Vagina (tissue), 2 donors: ENCODE measurements at places on chromosomes 7 and 10. TPM values are rescaled to one million over a fixed set of nuclear protein-coding genes. Genes with fewer than 3 reads are reported as not detected.

DNA sequence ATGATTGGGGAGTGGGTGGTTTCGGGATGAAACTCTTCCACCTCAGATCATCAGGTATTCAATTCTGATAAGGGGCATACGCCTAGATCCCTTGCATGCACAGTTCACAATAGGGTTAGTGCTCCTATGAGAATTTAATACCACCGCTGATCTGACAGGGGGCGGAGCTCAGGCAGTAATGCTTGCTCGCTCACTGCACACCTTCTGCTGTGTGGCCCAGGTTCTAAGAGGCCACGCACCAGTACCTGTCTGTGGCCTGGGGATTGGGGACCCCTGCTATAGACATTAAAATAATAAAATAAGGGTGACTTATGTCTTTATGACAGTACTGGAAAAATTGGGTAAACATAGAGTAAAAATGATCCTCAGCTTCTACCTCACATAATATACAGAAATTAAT is 66.1 kb downstream of the SAMD9 start:
- no peak for DNase-seq

DNA sequence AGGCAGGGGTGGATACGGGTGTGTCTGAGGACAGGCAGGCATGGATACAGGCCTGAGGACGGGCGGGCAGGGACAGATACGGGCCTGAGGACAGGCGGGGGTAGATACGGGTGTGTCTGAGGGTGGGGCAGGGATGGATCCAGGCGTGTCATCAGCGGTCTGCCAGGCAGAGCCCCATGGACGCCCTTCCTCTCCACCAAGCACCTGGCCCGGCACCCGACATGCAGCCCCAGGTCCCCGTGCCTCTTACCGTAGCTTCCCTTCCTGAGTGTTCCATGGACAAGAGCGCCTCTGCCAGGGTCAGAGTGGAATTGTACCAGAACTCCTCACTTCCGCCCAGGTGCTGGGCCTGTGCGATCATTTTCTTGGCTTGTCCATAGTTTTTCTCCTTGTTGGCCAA is 74.6 kb upstream of the NKX6-2 start:
- no peak for DNase-seq

DNA sequence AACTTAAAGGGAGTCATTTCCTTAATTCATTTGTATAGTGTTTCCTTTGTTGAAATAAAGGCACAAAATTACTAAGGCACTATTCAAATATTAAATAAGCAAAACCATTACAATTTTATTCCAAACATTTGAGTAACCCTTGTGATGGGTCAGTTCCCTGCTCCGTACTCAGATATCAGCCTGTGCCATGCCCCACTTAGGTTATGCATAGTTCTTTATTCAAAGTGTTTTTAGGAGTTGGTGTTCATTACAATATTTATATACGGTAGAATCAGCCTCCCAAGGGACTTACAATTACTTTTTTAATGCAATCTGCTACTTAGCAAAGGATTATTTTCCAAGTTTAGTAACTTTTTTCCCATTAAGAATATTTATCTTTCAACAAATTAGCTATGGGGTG is 119.3 kb upstream of the SEMA3D start:
- no peak for DNase-seq

DNA sequence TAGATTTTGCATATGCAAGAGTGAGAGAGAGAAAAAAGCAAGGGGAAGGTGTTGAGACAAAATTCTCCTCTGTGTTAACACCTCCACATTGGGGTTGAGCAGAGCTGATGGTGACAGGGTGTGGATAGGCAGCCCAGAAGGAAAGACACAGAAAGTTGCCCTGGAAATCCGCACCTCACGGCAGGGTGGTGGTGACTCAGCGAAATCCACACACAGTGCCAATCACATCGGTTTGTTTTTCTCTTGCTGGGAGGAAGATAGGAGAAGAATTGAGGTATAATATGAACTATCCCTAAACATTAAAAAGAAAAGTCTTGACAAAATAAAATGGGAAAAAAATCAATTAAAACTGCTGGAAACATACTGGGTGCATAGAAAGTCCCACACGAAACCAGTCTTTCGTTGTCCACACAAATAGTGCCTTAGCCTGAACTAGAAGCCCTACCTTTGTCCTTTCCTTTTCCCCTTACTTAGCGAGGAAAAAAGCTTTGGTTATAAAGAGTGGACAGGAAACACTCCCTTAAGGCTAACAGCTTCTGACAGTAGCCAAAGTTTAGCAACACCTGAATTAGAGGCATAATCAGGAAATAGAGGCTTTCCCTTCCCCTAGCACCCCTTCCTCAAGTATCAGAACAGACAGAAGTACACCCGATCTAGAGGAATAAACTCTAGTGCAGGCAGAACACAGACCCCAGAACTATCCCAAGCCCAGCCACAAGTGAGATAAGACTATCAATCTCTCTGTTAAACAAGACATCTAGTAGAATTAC is 39.2 kb upstream of the DNAJC1 start:
- DNase-seq: no peak

GRCh38 chr7:115731796-115732471 is 298.6 kb downstream of the TFEC start:
- no peak for DNase-seq

- DNase-seq: no peak
Observed at GRCh38 chr7:29500719-29501118, 62.9 kb upstream of the PRR15 start.

- DNase-seq: no peak
Observed at GRCh38 chr7:71477441-71477840, 345.5 kb downstream of the GALNT17 start.

- no peak for DNase-seq
Observed at GRCh38 chr7:142854372-142855113, at the start of gene EPHB6. Gene EPHB6, plus strand, starts transcription at chr7:142855076. Its CDS starts 8,152 bp downstream, at chr7:142863228.

DNA sequence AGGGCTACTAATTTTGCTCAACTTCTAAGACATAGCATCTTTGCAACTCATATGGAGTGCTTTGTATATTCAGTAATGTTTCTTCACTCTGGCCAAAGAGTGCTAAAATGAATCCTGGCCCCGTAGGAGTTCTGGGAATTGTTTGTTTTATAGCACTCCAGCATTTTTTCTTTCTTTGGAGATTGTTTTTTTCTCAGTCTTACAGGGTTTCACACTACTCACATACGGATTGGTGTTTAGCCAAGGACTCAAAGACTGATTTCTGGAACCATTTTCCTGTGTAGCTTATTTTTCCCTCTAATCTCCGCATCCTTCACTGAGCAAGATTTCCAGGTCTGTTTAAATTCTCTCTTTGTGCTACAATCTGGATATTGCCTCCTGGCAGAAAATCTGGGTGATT is 6.4 kb downstream of the TAS2R41 start:
- no peak for DNase-seq

GRCh38 chr7:10802526-10802925 is 171.1 kb upstream of the PHF14 start:
- no peak for DNase-seq

- DNase-seq: no peak
Observed at GRCh38 chr10:61503051-61503450, 49.9 kb upstream of the TMEM26 start.

- DNase-seq: no peak
Observed at GRCh38 chr10:107894516-107894915, 730.0 kb upstream of the SORCS1 start.

GRCh38 chr7:116356979-116357378 is 142.6 kb upstream of the CAV2 start:
- DNase-seq: no peak

DNA sequence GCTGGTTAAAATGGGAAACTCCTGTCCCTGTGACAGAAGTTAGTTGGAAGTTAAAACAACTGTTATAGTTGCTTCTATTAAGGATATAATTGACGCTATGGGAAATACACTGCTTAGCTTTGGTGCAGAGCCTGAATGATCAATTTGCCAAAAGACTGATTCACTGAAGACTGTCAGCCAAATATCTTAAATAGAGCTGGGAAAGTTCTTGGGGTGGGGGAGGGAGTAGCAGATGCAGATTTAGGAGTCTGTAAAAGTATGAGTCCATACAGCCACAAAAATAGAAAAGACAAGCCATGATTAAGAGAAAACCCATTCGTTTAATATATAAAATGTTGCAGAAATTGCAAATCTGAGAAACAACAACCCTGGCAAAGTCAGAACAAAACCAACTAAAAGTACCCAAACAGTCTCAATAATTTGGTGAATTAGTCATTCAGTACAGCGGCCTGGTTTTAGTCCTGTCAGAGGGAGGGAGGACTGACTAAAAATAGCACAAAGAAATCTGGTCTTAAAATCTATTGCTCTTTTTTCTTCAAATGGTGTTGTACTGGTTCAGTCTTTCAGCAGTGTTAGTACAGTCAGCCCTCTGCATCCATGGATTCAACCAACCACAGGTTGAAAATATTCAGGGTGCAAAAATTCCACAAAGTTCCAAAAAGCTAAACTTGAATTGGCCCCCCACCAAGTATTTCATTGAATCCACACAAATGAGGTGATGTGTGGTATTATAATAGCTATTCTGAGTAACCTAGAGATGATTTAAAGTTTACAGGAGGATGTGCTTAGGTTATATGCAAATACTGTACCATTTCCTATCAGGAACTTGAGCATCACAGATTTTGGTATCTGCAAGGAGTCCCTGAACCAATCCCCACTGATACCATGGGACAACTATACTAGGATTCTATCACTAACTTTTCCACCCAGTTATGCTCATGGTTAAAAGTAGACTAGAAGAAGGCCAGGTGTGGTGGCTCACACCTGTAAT is 30.0 kb downstream of the STK17A start:
- no peak for DNase-seq

DNA sequence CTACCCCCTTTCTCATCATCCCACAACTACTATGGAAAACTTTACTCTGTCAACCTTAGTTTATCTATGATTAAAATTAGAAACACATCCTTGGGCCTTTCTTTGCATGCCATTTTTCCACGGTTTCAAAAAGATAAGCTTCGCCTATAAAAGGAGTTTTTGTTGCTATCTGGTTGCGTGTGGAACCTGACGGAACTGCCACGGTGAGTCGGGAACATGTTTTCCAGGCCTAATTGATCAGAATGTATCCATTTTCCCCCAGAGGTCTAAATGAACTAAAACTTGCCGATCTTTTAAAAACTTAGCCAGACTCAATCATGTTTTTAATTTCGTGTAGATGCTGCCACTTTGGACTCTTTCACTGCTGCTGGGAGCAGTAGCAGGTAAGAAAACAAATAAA is at the start of gene PNLIP:
TSS of gene PNLIP (plus strand) at position 176 of the 400 bp plus-strand sequence. CDS start at position 338, 162 bp downstream.
- DNase-seq: no peak

DNA sequence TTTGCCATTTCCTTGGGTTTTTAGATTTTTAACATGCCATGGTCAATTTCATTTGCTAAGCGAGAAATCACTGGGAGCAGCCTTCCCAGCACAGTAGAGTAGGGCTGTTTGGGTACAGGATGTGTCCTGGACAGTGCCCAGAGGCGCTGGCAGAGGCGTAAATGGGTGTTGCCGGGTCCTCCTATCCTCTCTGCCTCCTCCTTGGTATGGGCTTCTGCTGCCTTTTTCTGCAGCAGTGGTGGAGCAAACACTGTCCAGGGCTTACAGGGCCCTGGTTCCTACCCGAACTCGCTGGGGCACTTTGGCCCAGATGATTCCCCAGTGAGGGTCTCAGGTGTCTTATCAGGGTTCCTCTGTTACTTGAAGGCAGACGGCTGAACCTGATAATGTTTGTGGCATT is 298.3 kb downstream of the RPS24 start:
- peak; percentile 37 for DNase-seq

DNA sequence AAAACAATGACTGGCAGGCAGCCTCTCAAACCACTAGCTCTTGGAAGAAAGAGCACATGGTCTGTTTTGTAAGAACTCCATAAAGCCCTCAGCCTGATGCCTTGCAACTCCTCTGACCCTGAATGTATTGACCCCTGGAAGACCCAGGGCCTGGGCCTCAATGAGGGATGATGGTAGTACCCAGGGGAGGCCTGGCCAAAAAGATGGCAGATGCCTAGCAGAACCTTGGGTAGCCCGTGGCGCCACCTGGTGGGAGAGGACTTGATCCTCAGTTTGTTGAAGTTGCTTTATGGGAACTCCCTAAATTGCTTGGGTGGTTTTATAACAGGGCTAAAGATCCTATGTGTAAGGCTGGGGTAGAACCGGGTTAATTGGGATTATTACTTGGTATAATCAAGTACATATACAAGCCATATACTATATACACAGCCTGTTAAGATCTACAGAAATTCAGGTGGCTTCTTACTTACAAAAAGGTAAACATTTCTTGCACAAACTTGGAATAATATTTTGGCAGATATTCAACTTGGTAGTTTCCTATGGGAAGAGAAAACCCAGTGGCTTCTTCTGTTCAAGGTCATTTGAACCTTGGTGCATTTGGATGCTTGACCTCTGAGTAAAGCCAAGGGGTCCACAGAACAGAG is 95.8 kb upstream of the CACUL1 start:
- DNase-seq: no peak

- peak; percentile 47 for DNase-seq
Observed at GRCh38 chr7:44292876-44293560, 32.4 kb downstream of the CAMK2B start.

GRCh38 chr7:156765901-156766656 is 125.5 kb downstream of the RNF32 start:
- DNase-seq: no peak

GRCh38 chr10:61195211-61195610 is 251.2 kb upstream of the RHOBTB1 start:
- no peak for DNase-seq

DNA sequence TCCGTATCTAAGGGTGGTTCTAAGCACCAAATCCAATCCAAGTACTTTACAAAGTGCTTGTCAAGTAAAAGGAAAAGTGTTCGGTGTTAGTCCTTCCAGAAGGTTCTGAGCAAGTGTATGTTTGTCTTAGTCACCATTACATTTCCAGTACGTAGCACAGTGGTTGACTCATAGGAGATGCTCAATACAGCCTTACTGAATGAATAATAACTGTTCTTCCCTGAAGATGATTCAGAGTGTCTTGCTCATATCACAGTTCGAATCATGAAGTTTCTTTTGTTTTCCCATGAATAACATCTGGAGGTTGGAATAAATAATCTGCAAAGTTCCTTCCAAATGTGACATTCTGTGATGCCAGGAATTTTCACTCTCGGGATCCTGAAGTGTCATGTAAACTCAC is 53.4 kb downstream of the WNT2 start:
- no peak for DNase-seq

GRCh38 chr7:117111535-117111934 is 158.2 kb downstream of the ST7 start:
- no peak for DNase-seq

GRCh38 chr10:17348501-17349349 is 105.7 kb downstream of the ST8SIA6 start:
- DNase-seq: no peak

The STEAP2 gene
- 32.2 TPM for total RNA-seq

The GSTO1 gene
- total RNA-seq: 69.5 TPM

The ZNF33A gene
- total RNA-seq: 18.9 TPM

The CABCOCO1 gene
- total RNA-seq: not detected

The TRIM56 gene
- total RNA-seq: 19.4 TPM

The CACNB2 gene
- total RNA-seq: 12.8 TPM

The PNLIPRP2 gene
- not detected for total RNA-seq

The NPC1L1 gene
- 0.49 TPM for total RNA-seq

The LHFPL3 gene
- not detected for total RNA-seq

The UPK3BL2 gene
- total RNA-seq: 9.8 TPM

The WDFY4 gene
- 6.4 TPM for total RNA-seq

The PRLHR gene
- total RNA-seq: 23.1 TPM

The COBL gene
- 9.3 TPM for total RNA-seq

The NOS3 gene
- total RNA-seq: 22.8 TPM
